Stimulated activated CD4-positive, alpha-beta T cell treated with anti-CD3 and anti-CD28 coated beads, Interleukin-1b, Interleukin-23, amount 100 ng/mL, for 1 hour (primary cell): ENCODE measurements at places on chromosomes 12 and 14.

DNA sequence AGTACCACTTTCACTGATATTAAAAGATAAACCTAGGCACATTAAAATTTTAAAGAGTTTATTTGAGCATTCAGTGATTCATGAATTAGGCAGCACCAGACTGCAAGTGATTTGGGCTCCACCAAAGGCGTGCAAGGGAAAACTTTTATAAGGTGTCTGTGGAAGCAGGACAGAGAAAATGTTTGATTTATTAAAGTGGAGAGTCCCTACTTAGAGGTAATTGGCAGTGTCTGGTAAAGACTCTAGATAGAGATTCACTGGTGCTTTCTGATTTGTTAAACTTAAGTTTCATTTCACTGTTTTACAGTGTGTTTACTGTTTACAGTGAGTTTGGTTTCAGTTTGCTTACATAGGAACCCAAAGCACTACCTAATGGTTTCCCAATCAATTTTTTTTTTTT is 72.8 kb downstream of the ANKS1B start:
- DNase-seq, result no peak

DNA sequence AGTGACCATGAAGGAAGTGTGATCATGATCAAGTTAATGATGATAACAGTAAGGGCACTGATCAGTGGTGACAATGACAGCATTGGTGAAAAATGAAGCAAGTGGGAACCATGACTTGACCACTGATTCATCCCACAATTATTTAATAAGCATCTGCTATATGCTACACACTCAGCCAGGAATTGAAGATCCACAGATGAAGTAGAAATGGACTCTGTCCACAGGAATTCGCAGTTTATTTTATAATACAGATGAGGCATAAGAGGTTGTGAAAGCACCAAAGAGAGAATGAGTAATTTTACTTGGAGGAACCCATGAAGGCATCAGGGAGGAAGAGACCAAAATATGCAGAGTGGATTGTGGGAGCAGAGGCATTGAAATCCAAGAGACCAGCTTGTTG is 33.8 kb upstream of the SMUG1 start:
- DNase-seq, result no peak

GRCh38 chr14:99718031-99718810 is 34.1 kb downstream of the CYP46A1 start:
- DNase-seq, result no peak

GRCh38 chr12:91289906-91290305 is 107.3 kb upstream of the DCN start:
- DNase-seq, result no peak

- no peak for DNase-seq
Observed at GRCh38 chr12:65266408-65266807, 12.1 kb upstream of the MSRB3 start.

DNA sequence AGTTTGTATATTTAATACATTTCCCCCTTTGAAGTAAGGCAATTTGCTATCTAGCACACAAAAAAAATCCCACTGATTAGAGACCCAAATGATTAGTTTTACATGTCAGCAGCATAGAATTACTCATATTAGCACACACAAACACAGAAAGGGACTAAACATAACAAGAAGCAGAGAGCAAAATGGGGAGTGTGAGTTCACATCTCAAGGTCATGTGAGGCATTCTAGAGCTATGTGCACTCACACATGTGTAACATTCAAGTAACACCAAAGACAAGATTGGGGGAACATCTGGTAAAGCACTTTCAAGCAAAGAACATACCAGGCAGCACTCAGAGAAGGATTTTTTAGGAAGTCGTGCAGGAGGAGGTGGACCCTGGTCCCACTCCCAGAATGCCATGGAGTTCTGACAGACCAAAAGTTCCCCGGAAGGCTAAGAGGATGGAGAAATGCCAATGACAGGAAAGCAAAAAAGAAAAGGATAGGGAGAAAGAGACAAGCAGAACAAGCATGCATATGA is 105.8 kb upstream of the SINHCAF start:
- DNase-seq, result no peak

- DNase-seq, result no peak
Observed at GRCh38 chr14:50978888-50979287, 34.6 kb upstream of the PYGL start.

DNA sequence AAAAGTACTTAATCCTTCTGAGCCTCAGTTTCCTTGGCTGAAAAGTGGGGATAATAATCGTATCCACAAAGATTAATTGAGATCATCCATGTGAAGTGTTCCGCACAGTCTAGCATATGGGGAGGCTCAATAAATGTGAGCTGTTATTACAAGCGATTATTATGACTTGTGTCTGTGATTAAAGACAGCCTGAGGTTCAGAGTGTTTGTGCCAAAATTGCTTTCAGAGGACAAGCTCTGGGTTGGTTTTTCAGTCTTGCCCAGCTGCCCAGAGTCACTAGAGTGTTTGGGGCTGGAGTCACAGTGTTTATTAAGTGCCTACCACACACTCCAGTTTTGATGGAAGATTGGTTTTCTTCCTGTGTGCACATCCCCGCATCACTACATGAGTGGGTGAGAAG is 53.5 kb downstream of the NTF3 start:
- no peak for DNase-seq

- DNase-seq, result no peak
Observed at GRCh38 chr12:70230934-70231606, 12.2 kb upstream of the CNOT2 start.

DNA sequence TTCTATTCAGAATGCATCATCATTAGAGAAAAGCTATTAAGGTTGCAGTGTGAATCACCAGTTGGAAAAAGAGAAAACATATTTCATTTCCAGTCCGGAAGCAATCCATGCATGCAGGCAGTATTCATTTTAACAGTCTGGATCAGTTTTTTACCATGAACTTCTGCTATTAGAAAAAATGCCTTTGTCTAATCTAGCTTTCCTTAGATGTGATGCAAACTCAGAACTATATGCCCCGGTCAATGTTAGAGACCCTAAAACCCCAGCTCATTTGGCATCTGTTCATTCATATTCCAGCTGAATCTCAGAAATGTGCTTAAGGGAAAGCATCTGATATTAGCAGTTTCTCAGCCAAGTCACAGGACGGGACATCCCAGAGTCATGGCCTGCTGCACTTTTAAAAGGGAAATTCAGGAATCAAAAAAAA is 8.5 kb downstream of the IRAK3 start:
- DNase-seq, result no peak
